ENCODE measurements at places on chromosomes 12 and 14.
A peak's percentile ranks its signal among the peaks of the same experiment; 100 is the strongest.

DNA sequence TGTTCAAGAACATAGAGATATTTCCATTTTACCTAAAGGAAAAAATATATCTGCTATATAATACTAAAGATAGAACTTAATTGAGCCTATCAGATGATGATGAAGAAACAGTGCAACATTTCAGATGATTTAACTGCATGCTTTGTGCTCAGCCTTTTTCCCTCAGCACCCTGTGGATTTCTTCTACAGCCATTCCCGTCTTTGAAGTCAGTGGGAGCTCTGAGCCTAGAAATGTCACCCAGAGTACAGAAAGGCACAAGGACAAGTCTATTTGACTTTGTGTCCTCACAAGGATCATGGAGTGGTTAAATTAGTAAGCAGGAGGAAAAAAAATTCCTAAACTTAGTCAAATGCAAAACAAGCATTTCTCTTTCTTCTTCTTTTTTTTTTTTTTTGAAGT lies 994.0 kb upstream of the FLRT2 start:
- no peak for DNase-seq

- DNase-seq: no peak
Observed at GRCh38 chr14:70641548-70642302, at the start of gene TTC9. TSS of gene TTC9 (plus strand) at chr14:70641916. CDS start at chr14:70642130, 214 bp downstream.

GRCh38 chr12:105922670-105923102 lies 216.1 kb downstream of the NUAK1 start:
- DNase-seq: no peak

- DNase-seq: no peak
Observed at GRCh38 chr12:104177336-104177662, 38.3 kb upstream of the TXNRD1 start.

- DNase-seq: no peak
Observed at GRCh38 chr12:120936197-120936596, 32.0 kb upstream of the SPPL3 start.

GRCh38 chr12:47828976-47829482 lies 9.3 kb upstream of the HDAC7 start:
- DNase-seq: no peak

DNA sequence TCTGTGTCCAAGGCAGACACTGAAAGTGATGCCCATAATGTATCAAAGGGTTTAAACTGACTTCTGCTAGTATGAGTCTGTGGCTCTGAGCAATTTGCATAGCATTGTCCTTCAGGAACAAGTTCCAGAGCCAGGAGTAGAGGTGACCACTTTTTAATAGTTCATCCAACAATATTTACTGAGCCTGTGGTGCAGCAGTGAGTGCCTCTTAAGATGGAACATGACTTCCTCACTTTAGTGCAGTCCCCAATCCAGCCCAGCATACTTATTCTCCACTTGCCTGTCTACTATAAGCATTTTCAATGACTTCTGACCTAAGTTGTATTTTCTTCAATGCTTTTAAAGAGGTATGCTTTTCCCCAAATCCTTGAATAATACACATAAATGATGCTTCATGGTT lies 611.3 kb downstream of the MED13L start:
- DNase-seq: no peak

GRCh38 chr12:19409376-19409775 lies 29.9 kb upstream of the AEBP2 start:
- DNase-seq: no peak

DNA sequence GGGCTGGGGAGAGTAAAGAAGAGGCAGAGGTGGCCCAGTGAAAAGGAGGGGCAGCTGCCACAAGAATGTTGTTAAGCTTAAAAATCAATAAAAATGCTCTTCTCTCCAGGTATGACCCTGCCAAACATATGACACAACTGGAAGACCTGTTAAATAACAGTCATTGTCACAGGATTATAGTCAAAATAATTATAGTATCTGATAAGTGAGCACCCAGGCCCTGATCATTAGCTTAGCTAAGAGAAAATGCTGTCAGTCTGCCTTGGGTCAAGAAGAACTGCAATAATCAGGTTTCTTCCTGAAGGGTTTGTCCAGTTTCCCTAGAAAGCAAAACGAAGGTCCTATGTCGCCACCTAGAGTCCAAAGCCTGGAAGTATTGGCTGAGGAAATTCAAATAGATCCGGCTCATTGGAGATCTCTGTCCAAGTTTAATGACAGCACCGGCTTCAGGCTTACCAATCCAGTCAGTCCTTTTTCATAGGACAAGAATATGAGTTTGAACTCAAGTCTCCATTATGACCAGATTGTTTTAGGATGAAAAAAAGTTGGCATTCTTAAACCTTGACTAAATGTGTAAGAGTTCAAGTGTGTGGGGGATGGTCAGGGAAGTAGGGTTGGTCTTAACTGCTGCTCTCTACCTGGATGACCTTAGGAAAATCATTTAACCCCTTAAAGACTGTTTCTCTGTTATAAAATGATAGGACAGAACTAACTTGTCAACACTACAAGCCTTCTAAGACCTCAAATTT lies 22.5 kb upstream of the NKX2-8 start:
- peak; percentile 23 for DNase-seq

DNA sequence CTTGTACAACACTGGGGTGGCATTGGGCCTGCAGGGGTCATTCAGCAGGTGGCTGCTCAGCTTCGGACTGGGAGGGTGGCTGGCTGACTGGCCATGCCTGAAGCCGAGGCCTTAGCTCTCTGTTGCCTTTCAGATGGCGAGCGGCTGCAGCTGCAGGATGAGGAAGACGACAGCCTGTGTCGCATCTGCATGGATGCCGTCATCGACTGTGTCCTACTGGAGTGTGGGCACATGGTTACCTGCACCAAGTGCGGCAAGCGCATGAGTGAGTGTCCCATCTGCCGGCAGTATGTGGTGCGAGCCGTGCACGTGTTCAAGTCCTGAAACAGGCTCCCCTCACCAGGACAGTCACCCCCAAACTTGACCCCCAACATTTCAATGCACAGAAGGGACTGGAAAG lies 23.3 kb downstream of the RNF34 start:
- DNase-seq: no peak
